ENCODE measurements at places on chromosomes 11 and 22. TPM values are rescaled to one million over a fixed set of nuclear protein-coding genes. Genes with fewer than 3 reads are reported as not detected.

- DNase-seq, result no peak
These were observed 243.7 kb downstream of the BRD1 start for GRCh38 chr22:49583886-49584505.

DNA sequence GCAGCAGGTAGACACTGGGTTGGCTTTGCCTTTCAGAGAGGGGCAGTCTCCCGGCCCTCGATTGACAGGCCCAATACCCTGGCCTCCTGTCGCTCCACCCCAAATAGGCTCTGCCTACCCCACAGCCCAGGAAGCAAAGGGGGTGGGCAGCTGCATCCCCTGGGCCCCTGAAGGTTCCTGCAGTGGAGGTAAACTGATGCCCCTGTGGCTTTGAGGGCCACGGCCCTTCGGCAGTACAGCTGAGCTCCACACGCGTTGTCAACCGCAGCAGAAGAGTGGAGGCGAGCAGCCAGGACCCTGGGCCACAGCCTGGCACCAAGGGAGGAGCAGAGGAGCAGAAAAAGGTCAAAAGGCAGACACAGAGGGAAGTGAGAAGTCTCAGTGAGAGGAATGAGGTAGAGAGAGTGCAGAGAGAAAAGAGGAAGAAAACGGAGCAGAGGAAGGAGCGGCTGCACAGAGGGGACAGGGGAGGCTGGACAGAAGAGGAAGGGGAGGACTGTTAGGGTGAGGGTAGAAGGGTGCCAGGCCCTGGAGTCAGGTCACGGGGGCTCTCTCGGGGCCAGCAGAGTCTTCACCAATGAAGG, 64.0 kb downstream of the SLC22A12 start:
- no peak for DNase-seq

DNA sequence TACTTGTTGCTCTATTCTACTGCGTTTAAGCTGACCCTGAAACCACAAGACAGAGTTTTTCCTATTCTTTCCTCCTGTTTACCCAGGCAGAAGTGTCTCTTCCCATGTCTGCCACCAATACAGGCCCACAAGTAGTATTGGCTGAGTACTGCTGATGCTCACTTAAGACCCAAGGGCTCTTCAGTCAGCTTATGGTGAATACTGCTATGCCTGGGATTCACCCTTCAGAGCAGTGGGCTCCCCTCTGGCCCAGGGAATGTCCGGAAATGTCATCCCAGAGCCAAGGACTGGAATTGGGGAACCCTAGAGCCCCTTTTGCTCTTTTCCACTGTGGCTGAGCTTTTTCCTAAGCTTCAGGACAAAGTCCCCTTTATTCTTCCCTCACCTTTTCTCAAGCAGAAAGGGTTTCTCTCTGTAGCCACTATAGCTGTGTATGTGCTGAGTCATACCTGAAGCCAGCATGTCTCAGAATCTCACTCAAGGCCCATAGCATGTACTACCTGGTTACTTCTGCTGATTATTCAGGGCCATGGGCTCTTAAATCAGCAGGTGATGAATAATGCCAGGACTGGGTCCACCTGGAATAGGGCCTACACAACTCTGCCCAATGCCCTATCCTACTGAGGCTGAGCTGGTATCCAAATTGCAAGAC, 745.8 kb upstream of the ANO5 start:
- peak; percentile 30 for DNase-seq

DNA sequence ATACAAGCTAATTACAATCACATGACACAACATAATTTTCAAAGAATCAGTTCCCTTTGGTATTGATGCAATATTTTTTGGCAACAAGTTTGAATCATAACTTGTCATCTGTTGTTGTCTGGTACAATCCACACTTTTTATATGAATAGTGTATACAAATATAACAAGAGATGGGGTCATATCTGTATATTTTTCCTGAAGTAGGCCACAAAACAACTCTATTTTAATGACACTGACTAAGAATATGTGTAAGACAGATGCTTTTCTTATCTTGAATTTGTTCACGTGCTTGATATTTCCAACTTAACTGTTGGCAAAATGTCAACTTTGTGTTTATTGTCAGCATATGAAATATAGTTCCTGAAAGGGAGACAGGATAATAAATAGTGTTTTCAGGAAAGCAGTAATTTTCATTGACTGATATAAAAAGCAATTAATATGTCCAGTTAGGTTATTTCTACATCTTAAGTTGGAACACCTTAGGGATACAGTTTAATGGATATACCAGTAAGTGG, 27.9 kb downstream of the NOX4 start:
- DNase-seq, result no peak

GRCh38 chr11:129658526-129658867, 157.2 kb upstream of the TMEM45B start:
- no peak for DNase-seq

- no peak for DNase-seq
These were observed 84.1 kb downstream of the CEP164 start for GRCh38 chr11:117411736-117412135.

DNA sequence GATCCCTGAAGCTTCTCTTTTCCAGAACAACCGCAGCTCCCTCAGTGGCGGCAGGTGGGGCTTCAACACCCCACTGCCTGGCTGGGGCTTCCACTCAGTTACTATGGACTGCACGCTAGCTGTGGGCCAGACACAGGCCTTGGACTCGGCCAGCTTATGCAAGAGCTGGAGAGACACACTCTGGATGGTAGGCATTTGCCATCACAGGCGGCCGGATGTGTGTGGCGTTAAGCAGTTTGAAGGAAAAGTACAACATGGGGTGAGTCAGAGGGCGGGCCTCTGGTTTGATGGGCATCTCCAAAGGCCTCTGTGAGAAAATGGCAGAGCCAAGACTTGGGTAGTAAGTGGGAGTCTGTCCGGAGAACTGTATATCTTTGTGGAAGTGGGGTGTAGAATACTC, 17.6 kb downstream of the KCNJ4 start:
- peak; percentile 28 for DNase-seq

GRCh38 chr22:29824677-29825076, 13.4 kb downstream of the ASCC2 start:
- no peak for DNase-seq

DNA sequence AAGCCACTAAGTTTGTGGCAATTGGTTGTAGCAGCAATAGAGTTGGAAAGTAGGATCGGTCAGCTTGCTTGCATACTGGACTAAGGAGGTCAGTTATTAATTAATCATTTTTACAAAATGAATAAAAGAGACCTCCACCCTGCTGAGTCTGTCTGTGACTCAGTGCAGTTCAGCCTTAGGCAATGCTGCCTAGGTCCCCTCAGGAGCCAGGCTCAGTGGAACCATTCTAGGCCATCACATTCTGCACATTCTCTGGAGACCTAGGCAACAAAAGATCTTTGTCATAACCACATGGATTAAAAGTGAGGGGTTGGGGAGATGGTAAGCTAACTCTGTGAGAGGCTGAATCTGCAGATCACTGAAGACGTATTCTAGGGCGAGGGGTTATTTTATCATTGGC, 178.7 kb upstream of the CADM1 start:
- no peak for DNase-seq

DNA sequence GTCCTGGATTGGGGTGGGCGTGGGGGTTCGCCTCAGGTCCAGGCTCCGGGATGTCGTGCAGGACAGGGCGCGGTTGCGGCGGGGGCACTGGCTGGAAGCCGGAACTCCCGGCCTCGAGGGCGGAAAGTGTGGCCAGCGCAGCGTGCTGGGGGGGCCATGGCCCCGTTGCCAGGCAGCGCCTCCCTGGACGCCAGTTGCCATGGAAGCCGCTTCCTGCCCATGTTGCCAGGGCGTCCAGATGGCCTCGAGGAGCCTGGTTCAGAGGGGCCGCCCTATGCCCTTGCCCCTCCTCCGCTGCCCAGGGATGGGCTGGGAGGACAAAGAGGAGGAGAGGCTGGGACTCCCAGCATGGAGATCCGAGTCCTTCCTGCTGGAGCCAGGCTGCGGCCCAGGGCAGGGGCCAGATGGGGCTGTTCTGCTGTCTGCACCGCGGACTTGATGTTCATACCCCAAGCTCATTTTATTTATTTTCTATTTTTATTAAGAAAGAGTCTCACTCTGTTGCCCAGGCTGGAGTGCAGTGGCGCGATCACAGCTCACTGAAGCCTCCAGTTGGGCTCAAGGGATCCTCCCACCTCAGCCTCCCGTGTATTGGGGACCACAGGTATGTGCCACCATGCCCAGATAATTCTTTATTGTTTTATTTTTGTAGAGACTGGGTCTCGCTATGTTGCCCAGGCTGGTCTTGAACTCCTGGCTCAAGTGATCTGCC, 4.6 kb upstream of the CCDC188 start:
- DNase-seq, result no peak

DNA sequence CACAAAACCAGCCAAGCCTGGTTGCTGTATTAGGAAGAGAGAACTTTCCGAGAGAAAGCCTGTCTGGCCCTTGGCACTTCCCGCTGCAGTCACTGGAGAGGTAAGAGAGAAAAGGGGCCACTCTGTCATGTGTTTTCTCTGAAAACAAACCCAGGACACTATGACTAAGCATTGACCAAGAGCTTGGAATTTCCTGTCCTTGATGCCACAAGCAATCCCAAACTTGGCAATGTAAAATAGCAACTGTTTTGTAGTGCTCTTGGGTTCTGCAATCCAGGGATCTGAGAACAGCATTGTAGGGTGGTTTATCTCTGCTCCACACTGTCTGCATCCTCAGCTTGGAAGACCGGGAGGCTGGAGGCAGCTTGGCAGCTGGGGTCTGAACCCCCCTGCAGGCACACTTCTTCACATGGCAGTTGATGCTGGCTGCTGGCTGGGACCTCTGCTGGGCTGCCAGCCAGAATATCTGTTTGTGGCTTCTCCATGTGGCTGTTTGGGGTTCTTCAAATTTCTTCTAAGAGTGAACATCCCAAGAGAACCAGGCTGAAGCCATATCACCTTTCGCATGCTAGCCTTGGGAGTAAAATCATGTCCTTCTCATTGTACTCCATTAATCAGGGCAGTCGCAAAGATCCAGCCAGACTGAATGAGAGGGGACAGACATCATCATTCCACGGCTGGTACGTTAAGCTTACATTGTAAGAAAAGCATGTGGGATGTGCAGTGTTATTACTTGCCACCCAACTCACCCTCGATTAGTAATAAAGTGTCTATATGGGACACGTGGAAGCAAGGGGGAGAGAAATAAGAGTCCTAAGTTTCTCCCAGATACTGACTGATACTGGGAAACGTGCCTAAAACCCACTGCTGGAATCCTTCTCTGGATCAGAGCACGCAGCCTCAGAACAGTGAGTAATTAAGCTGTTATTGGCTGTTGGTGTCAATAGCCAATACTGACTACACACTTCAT, 537.4 kb upstream of the B3GAT1 start:
- DNase-seq, result no peak

GRCh38 chr22:33476716-33477115, 418.5 kb upstream of the SYN3 start:
- DNase-seq, result no peak

- peak; percentile 30 for DNase-seq
These were observed 60.7 kb downstream of the STK33 start for GRCh38 chr11:8533332-8533731.

DNA sequence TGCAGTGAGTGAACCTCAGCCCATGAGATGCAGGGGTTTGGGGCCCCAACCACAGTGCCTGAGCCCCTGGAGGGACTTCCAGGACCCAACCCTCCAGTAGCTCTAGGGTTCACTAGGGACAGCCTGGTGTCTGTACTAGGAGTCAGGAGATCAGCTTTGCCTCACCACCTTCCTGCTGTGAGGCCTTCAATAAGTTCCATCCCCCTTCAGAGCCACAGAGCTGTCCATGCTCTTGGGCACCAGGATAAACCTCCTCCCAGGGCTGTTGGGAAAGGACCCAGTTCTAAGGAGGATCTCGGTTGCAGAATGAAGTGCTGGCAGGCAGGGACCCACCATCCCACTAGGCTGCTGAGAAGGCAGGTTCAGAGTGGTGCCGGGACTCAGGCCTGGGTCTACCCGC, 9.7 kb downstream of the ARHGEF17 start:
- DNase-seq, result no peak

GRCh38 chr11:10925149-10925926, 67.5 kb upstream of the ZBED5 start:
- peak; percentile 38 for DNase-seq

GRCh38 chr11:84564180-84564866, 1062.8 kb downstream of the DLG2 start:
- DNase-seq, result peak; percentile 41

GRCh38 chr11:69726481-69726880, 22.7 kb upstream of the FGF19 start:
- DNase-seq, result no peak

- DNase-seq, result peak; percentile 42
These were observed 196.7 kb downstream of the ARHGAP42 start for GRCh38 chr11:100883830-100884229.

DNA sequence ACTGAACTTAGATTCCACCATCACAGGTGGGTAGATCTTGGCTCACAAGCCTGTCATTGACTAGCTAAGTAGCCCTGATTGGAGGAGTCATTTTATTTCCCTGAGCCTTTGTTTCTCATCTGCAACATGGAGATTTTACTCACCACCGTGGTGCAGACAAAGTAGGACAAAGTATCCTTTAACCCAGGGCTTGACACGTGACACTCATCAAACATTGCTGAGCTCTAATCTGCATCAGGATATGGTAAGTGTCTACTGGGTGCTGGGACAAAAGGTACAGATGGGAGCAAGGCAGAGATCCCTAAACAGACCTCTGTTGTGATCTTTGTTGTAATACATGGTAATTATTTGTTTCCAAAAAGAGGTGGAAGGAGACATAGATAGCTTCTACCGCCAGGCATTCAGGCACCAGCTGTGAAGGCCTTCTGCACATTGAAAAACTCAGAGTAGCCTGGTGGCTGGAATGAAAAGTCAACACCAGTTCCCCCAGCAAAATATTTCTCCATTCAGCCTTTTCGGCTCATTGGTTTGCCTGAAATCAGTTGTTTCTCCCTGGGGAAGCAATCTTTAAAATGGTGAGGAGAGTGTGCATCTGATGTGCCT, 18.3 kb upstream of the MICAL2 start:
- DNase-seq, result no peak

- DNase-seq, result no peak
These were observed 3.3 kb downstream of the TECTA start for GRCh38 chr11:121104312-121104762.

- no peak for DNase-seq
These were observed 38.5 kb upstream of the GRAMD4 start for GRCh38 chr22:46581538-46582244.

GRCh38 chr11:97140885-97141494, 751.2 kb downstream of the JRKL start:
- no peak for DNase-seq

The CARD18 gene
- total RNA-seq, result 0.78 TPM

The HBE1 gene
- not detected for total RNA-seq

The LRRC56 gene
- total RNA-seq, result 0.48 TPM

The LGALS1 gene
- 2,773 TPM for total RNA-seq

The TTC36 gene
- total RNA-seq, result not detected

The OR2D2 gene
- total RNA-seq, result 0.11 TPM

The PRR33 gene
- not detected for total RNA-seq

The CD3D gene
- total RNA-seq, result not detected

The OR8K5 gene
- total RNA-seq, result not detected

The EXPH5 gene
- 15.0 TPM for total RNA-seq
